ENCODE measurements at places on chromosomes 6 and 20.

GRCh38 chr6:89643406-89643805 is 4.9 kb upstream of the LYRM2 start:
- DNase-seq, result no peak

DNA sequence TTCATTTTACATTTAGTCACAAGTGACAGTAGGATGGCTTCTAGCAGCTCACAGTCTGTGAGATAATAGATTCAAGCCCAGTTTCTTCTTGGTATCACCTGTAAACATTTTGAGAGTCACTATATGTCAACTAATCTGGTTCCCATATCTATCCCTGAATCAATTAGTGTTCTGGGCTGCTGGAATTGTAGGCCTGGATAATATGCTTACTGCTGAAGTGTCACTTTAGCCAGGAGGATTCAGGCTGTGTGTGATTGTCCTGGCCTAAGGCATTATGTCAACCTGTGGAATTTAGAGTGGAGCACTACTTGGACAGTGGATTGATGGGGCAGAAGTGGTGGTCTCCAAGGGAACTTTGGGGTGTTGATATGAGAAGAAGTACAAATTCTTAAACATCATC is 1071.8 kb upstream of the CITED2 start:
- no peak for DNase-seq

GRCh38 chr6:50271266-50271665 is 221.5 kb upstream of the DEFB112 start:
- DNase-seq, result no peak

- no peak for DNase-seq
These were observed 219.6 kb downstream of the NRN1 start for GRCh38 chr6:5786969-5787720.

- DNase-seq, result no peak
These were observed 306.4 kb downstream of the COL12A1 start for GRCh38 chr6:74899416-74899815.

GRCh38 chr6:35363293-35363750 is 21.0 kb downstream of the PPARD start:
- no peak for DNase-seq

- no peak for DNase-seq
These were observed 265.4 kb upstream of the SUPT3H start for GRCh38 chr6:45643126-45643525.

GRCh38 chr20:7195704-7196103 is 428.2 kb downstream of the BMP2 start:
- DNase-seq, result no peak

GRCh38 chr6:21886542-21887151 is 293.1 kb downstream of the SOX4 start:
- DNase-seq, result no peak

- DNase-seq, result no peak
These were observed 31.9 kb downstream of the CDKAL1 start for GRCh38 chr6:20566109-20566508.

DNA sequence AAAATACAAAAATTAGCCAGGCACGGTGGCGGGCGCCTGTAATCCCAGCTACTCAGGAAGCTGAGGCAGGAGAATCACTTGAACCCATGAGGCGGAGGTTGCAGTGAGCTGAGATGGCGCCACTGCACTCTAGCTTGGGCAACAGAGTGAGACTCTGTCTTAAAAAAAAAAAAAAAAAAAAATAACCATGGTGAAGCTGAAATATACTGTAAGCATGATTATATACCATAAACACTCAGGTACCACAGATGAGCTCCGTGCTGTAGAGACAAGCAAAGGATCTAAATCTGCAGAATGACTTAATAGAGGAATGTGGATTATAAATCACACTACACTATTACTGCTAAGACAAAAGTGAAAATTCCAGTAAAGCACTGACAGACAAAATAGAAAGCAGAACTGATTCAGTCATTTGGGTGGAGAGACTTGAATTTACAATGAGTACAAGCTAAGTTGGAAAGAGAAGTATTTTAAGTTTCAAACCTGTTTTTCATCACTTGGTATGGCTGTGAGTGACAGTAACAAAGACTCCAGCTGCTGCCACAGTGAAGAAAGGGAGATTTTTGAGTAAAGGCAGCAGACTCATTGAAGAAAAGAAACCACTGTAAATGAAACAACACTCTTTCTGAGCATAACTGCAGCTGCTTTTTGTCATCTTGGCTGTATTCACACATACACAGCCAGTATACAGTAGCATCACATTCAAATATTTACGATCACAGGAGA is 322.1 kb downstream of the RNGTT start:
- no peak for DNase-seq

DNA sequence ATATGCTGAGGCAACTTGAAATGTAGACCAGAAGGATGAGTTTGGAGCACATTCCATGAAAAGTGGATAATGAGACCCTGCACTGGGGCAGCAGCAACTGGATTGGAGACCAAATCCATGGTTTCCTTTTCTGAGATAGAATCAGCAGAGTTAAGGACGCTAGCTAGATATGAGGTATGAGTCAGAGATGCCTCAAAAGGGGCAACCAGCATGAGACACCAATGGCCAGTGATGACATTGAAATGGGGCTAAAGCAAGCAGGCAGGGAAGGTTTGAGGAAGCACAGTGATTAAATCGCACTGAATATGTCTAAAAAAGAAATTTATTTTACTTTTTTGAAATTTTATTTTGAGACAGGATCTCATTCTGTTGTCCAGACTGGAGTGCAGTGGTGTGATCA is 802.4 kb downstream of the TFAP2A start:
- DNase-seq, result no peak

GRCh38 chr6:151269321-151269995 is 29.7 kb downstream of the AKAP12 start:
- DNase-seq, result no peak

- no peak for DNase-seq
These were observed 6.8 kb upstream of the TFAP2D start for GRCh38 chr6:50706575-50706974.

- DNase-seq, result no peak
These were observed 2.8 kb upstream of the FANCE start for GRCh38 chr6:35449287-35449881.

DNA sequence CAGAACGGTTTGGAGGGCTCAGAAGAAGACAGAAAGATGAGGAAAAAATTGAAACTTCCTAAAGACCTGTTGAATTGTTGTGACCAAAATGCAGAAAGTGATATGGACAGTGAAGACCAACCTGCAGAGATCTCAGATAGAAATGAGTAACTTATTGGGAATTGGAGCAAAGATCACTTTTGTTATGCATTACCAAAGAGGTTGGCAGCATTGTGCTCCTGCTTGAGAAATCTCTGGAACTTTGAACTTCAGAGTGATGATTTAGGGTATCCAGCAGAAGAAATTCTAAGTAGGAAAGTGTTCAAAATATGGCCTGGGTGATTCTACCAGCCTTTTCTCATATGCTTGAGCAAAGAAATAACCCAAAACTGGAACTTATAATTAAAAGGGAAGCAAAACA is 136.0 kb downstream of the GJA1 start:
- DNase-seq, result no peak

DNA sequence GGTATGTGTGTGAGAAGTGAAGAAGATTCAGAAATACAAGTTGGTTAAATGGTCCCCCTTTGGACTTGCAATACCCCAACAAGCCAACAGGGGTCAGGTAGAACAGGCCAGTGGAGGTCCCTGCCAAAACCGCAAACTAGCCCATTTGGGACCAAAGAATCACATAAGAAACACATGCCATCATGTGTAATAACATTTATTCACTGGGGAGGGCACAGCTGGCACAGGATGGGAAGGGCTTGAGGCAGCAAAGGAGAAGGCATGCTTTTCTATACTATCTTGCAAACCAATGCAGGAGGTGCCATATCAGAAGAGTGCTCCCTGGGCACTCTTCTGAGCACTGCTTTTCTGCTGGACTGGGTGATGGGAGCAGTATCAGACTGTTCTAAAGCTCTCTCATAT is 116.1 kb upstream of the TRAF3IP2 start:
- no peak for DNase-seq

DNA sequence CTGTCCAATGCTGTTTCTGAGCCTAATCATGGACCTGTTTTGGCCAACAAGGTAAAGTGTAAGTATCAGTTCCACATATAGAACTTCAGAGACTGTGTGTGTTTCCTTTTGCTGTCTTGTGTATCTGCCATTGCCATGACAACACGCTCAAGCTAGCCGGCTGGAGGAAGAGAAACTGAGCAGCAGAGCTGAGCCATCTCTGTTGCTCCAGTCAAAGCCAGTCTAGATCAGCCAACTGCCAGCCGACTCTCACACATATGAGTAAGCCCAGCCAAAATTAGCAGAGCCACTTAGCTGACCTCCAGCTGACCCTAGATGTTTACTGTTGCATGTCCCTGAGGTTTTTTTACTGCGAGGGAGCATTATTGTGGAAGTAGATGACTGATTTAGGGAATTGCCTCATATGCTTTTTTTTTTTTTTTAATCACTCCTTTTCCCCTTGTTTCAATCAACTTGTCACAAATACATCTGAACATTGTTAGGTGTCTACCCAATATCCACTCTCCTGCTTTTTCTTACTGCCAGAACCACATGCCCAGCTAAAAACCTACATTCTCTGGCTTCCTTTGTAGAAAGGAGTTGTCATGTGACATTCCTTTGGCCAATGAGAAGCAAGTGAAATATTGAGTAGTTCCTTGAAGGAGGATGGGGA is 304.3 kb upstream of the SUPT3H start:
- peak; percentile 77 for DNase-seq

DNA sequence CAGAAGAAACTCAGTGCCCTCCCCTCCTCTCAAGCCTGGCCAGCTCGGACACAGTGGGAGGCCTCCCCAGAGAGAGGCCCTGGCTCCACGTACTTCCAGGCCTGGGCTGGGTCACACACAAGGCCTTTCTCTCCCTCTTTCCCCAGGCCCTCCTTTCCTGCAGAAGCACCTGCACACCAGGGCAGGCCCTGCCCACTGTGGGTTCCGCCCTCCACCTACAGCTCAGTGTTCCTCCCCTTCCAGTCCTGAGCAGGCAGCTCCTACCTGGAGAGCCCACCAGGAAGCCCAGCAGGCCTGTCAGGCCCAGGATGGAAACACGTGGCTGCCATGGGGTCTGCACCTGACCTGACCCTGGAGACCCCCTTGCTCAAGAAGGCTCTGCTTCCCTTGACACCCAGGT is 18.9 kb downstream of the HLA-F start:
- DNase-seq, result no peak

GRCh38 chr6:6891125-6891721 is 216.5 kb upstream of the RREB1 start:
- DNase-seq, result no peak

DNA sequence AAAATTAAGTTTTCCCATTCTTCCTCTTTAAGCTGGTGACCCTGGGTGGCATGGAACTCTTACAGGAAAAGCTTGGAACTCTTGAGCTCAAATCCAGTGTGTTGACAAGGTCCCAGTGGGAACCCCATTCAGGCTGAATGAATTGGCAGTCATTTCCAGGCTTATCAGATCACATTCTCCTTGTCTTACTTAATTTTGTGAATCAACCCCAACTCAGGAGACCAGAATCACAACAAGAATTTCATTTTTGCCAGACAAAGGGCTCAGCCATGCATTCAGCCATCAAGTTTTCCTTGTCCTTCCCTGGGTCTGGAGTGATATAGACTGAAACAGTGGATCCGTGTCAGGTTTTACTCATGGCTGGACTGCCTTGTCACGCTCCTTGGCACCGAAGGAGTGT is 92.1 kb upstream of the EEF1E1 start:
- DNase-seq, result no peak

GRCh38 chr6:14743474-14744211 is 502.2 kb upstream of the JARID2 start:
- DNase-seq, result no peak

GRCh38 chr6:99711925-99712324 is 105.3 kb downstream of the PRDM13 start:
- DNase-seq, result no peak

- no peak for DNase-seq
These were observed 71.7 kb upstream of the RIPPLY2 start for GRCh38 chr6:83781506-83781905.

- peak; percentile 94 for DNase-seq
These were observed 35.3 kb upstream of the CDKN1A start for GRCh38 chr6:36642913-36643817.

DNA sequence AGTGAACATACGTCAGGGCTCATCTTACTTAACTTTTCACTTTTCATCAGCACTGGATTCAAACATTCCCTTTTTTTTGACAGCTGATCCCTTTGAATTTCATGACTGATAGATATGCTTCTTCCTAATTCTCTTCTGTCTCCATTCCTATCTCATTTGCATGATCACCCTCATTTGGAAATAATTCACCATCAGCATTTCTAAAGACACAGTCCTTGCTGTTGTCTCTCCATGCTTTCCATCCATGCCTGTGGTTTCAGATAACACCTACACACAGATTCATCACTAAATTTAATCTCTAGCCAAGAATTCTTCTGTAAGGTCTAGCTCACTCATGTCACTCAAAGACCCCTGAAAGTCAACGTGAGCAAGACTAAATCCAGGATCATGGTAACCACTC is 228.4 kb upstream of the BTBD3 start:
- DNase-seq, result no peak

GRCh38 chr6:141526985-141527384 is 605.7 kb upstream of the GJE1 start:
- no peak for DNase-seq

GRCh38 chr6:166745801-166746668 is 119.0 kb upstream of the RPS6KA2 start:
- no peak for DNase-seq

DNA sequence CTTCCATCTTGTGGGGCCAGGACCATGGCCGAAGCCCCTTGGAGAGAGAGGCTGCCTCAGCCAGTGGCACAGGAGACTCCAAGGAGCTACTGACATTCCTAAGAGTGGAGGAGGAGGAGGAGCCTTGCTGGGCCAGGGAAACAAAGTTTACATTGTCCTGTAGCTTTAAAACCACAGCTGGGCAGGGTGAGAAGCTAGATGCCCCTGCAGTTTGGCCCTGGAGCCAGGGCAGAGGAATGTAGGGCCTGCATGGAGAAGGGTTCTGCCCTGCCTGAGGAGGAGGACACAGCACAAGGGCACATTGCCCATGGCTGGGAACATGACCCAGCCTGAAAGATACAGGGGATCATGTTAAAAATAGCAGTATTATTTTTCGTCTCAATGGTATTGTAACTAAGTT is 37.4 kb downstream of the PLCG1 start:
- peak; percentile 5 for DNase-seq

- DNase-seq, result no peak
These were observed 162.5 kb downstream of the CDH4 start for GRCh38 chr20:61414455-61414991.

DNA sequence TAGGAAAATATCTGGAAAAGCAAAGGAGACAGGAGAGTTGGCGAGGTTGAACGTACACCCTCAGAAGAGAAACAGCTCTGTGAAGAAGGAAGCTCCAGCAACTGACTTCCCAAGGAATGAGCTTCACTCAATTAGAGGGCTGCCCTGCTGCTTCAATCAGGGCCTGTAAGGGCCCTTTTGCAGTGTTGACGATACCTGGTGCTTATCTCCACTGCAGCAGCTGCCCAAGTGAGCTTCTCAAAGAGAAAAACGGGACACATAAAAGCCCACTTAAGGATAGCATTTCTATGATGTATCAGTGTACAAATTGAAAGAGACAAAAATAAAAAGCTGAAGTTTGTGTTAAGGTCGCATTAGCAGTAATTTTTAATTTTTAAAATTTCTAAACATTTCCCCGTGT is 16.4 kb downstream of the SEC63 start:
- no peak for DNase-seq

GRCh38 chr6:2547355-2547754 is 203.4 kb downstream of the MYLK4 start:
- DNase-seq, result no peak

- no peak for DNase-seq
These were observed 29.4 kb downstream of the PRR18 start for GRCh38 chr6:166278579-166279392.

GRCh38 chr6:49966334-49966733 is 2.4 kb upstream of the DEFB114 start:
- DNase-seq, result no peak
